ENCODE measurements at places on chromosomes 4 and X.

DNA sequence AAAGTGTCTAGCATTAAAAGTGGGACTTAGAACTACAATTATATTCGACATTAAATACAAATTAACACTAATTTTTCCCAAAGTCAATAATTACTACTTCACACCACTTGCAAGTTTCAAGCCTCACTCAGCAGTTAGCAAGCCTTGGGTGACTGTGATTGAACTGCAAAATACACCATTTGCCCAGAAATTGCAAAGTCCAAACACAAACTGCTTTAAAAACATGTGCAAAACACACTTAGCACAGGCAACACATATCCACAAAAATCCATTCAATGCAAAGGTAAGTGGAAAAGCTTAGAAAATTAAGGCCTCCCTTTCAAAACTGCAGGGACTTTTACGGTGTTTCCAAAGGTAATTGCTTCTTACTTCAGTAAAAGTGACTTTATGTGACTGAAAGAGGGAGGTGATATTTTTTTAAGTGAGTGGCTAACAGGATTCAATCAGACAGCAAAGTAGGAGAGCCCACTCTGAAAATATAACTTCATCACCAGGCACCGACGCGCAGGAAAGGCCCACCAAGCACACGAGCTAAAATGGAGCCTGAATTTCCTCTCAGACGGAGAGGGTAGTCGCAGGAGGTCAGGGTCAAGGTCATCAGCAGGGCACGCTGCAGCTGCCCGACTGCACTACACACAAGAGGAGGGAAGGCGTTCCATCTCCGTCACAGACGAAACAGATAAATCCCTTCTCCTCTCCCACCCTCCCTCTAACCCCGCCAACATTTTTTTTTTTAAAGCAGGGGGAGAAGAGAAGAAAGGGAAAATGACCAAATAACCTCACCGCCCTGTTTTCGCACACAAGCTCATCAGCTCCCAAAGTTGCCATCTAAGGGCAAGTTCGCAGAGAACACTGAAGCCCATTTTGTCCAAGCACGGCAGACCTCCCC lies 3.1 kb downstream of the ZNF827 start:
- DNase-seq, result no peak

DNA sequence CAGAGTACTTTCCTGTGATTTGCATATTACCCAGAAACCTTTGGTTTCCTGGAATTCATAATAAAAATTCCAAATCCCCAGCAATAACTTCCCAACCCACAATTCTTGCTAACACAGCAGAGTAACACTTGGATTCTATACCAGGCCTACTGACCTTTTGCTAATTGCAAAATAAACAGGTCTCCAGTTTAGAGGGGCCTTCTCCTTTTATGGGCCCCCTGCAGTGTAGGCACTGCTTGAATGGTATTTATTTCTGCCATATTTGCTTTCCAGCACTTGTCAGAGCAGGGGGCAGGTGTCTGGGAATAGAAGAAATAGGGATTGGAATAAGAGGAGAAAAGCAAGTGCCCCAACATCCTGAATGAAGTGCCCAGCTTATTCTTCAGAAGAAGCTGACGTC lies 25.3 kb upstream of the GPC3 start:
- no peak for DNase-seq

GRCh38 chr4:26290321-26290720 lies 30.5 kb upstream of the RBPJ start:
- DNase-seq, result no peak

- DNase-seq, result no peak
These were observed 343.7 kb downstream of the GRIA2 start for GRCh38 chr4:157564218-157564617.

DNA sequence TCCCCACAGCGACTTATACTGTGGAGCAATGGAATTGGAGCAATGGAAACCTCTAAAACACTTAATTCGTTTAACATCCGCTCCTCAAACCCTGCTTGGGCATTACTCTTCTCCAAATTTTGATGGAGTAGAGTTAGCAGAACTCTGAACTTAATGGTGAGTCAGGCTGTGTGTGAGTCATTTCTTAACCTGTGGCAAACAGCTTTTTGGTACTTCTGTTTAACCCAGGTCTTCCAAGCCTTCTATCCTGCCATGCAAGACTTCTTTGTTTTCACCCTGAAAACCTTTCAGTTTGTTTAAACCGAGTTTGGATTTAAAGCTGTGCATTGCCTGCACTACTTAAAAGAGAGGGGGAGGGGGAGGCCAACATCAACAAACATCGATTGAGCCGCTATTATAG lies 3.6 kb upstream of the AMOT start:
- no peak for DNase-seq

DNA sequence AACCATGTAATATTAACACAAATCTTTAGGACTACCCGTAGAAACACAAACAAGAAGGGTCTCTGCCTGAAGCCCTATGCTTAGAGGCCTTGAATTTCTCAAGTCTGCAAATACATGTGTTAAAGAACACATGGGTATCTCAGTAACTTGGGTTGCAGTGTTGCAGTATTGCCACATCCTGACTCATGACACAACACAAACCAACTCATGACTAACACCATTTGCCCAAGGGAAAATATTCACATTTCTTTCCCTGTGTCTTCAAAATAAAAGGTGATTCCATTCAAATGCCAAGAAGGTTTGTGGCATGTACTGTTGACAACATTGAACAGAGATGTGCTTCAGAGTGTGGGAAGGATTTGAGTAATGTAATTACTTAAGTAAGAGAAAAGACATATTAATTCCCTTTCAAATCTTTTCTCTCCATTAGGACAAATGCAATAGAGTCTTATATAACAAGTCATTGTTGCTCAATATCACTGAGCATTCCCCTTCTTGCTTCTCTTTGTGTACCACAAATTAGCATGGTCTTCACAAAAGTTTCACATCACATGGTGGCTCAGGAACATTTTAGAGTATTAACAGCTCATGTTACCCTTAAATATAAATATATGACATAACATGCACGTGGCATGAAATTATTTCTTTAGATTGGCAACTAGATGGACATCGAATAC lies 487.1 kb downstream of the STPG2 start:
- no peak for DNase-seq

- no peak for DNase-seq
These were observed 552.0 kb downstream of the STIM2 start for GRCh38 chr4:27412613-27413012.

DNA sequence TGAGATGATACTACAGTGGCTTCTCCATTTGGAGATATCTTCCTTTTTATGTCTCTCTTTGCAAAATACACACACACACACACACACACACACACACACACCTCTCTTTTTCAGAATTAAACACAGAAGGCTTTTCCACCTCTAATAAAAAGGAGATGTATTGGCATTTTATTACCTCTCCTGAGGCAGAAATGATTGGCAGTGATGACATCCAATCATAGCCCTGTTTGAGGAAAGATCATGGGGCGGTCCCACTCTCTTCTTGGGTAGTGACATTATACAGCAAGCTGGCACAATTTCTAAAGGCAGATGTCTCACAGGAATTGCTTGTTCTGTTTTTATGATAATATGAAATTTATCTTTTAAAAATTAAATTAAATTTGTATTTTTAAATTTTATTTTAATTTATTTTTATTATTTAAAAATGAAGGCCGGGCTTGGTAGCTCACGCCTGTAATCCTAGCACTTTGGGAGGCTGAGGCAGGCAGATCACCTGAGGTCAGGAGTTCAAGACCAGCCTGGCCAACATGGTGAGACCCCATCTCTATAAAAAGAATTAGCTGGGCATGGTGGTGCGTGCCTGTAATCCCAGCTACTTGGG lies 15.6 kb downstream of the CHRNA9 start:
- no peak for DNase-seq

DNA sequence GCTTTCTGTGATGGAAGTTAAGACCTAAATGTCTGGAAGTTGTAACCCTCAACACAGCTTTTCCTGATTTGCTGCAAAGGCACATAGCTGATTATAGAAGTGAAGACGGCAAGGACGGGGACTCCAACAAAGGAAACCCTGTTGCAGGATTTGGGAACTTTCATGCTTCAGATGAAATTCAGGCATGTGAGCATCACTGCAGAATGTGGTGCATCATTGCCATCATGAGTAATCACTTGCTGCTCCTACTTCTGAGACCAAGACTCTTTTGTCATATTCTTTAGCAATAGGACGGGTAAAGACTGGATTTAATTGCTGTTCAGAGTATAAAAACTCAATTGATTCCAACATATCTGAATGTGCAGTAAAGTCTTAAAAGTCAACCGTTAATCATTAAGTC lies 35.8 kb downstream of the YIPF6 start:
- no peak for DNase-seq

DNA sequence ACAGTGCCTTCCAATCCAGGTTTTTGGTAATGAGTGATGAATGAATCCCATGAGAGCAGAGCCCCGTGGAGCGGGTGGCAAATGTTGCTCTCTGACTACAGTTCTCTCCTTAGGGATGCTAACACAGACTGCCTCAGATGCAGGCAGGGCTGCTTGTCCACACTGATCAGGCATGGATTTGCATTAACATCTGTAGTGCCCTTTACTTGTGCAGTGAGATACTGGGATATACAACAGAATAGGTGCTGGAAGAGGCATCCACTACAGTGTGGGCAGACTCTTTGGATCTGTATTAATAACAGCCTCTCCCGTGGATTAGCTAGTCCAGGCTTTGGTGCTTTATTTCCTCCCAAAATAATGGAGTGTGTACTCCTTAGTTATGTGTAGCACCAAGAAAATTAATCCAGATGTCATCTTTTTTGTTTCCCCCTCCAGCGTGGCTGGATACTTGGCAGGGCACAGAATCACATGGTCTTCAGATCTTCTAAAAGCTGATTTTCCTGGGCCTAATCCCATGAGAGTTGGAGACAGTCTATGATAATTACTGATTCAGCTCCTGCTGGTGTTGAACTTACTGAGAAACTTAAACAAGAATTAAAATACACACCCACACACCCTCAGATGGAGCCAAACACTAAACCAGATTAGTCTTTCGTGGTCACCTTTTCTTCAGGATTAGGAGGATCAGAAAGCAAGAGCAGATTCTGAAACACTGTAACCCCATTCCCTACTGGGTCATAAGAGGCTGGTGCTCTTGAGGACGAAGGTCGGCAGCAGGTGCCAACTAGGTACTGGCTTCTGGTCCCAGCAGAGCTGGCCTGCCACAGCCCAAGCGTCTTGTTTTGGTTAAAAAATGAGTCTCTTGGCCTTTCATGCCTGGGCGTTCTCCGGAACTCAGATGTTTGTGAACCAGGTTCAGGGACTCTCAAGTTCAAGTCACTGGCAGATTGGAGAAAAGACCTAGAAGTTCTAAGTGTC lies 23.1 kb upstream of the NAP1L5 start:
- no peak for DNase-seq

DNA sequence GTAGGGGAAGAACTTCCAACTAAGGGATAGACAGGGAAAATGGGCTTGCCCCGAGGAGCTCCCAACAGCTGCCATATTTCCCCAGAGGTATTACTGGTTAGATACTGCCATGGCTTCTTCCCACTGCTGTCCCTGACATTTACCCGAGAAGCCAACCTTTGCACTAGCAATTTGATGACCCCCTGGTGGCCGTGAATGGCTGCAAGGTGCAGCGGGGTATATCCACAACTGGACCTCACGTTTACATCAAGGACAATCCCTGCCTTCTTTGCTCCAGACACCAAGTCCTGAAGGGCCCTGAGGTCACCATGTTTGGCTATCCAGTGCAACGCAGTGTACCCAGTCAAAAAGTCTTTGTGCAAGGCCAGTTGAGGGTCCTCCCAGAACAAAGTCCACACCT lies 2.3 kb downstream of the SOWAHB start:
- no peak for DNase-seq

DNA sequence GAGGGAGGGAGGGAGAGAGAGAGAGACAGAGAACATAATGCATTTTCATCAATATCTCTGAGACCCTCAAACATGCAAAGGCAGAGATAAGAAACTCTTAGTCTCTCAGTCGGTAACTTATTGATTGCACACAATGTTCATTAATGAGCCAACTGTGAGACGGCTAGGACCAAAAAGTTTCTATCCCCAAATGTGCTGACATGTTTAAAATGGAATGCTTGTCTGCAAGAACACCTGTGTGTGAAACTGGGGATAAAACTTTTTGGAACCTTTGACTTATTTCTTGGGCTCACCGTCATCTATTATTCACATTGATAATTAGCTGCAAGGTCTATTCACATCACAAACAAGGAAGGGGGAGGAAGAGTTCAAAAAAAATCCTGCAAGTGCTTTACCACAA lies 477.9 kb downstream of the STIM2 start:
- no peak for DNase-seq

- DNase-seq, result peak; percentile 56
These were observed 100.8 kb downstream of the SPIN4 start for GRCh38 chrX:63250253-63250868.

- DNase-seq, result no peak
These were observed 99.1 kb upstream of the CBR4 start for GRCh38 chr4:169109035-169109675.

DNA sequence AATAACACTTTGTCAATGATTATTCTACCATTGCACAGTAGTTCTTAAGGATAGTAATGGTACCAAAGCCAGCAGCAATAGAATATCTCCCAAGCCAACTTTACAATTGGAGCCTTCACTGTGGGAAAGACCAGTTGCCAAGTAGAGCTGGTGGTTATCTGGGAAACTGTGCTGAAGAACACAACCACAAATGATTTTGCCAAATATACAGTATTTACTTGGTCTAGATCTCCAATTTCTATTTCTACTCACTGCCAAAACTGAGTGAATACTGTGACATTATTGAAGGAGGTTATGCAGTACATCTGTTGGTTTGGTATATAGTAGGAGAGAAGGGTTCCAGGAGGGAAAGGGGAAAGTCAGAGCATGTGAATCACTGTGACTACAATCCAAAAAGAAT lies 3.8 kb downstream of the TET2 start:
- DNase-seq, result no peak

GRCh38 chr4:647481-647880 lies 22.1 kb downstream of the PDE6B start:
- no peak for DNase-seq

- no peak for DNase-seq
These were observed 194.2 kb upstream of the C1QTNF7 start for GRCh38 chr4:15233626-15234025.

Measured in CD4-positive, alpha-beta memory T cell (primary cell).